Bone marrow (tissue), 2 donors: ENCODE measurements at places on chromosomes 6 and 20.

DNA sequence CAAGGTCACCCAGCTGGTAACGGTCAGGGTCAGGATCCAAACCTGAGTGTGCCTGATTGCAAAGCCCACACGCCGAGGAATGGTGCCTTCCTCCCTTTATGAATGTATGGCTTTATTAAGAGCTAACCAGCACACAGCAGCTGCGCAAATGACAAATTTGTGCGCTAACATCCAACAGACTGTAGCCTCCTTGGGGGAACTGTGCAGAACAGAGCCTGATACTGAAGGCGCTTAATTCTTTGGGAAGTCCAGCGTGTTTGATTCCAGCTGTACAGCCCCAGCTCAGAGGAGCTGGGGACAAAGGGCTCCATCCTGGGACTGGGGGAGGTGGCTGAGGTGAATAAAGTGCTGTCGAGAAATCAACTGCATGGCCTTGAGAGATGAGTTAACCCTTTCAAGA, 75.7 kb upstream of the JARID2 start:
- no peak for DNase-seq

- DNase-seq, result no peak
These were observed 1.3 kb upstream of the DDR1 start for GRCh38 chr6:30882759-30883684.

DNA sequence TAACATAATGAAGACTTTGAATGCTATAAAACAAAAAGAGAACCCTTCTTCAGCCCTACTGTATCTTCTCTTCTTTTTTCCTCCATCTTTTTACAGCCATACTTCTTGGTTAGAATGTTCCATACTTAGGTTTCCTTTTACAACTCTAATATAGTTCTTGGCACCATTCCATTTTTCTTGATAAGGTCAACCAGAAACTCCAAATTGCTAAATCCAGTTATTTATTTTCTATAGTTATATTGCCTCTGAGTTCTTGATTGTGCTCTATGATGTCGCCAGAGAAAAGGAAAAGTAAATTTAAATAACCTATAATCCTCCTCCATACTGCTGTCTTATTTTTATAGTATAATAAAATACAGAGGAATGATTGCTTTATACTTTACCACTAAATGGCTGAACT, 26.7 kb upstream of the COL10A1 start:
- DNase-seq, result no peak

DNA sequence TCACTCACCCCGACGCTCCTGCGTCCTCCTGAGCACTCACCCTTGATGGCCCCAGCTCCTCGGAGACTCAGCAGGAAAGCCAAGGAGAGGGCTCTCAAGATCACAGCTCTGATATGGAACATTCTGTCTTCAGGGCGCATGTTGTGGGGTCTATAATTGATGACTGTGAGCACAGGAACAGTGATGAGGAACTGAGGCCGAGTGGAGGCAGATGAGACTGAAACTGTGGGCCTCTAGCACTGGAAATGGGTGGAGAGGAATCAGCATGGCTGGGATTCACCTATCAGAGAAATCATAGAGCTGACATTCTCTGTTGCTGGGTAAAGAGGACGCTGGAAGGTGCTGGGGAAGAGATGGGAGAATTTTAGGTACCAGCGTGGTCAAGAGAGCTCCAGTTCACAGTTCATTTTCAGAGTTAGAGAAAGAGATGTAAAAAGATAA, at the start of gene HLA-DPA1:
TSS of gene HLA-DPA1 (minus strand) at position 219 of the 441 bp plus-strand sequence.
- no peak for DNase-seq

DNA sequence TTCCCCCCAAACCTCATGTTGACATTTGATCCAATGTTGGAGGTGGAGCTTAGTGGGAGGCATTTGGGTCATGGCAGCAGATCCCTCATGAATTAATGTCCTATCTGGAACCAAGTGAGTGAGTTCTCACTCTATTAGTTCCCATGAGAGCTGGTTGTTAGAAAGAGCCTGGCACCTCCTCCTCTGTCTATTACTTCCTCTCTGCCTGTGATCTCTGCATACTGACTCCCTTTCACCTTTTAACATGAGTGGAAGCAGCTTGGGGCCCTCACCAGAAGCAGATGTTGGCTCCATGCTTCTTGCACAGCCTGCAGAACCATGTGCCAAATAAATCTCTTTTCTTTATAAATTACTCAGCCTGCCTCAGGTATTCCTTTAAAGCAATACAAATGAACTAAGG, 127.3 kb upstream of the RALGAPA2 start:
- no peak for DNase-seq

DNA sequence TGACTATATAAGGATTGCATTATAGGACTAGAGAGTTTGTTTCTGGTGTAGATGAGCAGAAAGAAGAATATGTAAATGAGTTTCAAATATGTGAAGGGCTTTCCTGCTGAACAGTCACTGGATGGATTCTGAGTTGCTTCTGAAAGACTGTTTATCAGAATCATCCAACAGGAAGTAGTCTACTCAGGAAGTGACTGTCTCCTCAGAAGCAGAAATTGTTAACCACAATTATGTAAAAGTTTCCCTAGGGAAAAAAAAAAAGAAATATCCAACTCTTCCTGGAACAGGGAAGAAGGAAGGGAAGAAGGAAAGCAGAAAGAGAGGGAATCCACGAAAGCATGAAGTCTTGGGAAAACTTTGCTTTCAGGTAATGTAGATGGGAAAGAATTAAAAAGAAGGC, 138.9 kb downstream of the TENT5A start:
- peak; percentile 2 for DNase-seq

DNA sequence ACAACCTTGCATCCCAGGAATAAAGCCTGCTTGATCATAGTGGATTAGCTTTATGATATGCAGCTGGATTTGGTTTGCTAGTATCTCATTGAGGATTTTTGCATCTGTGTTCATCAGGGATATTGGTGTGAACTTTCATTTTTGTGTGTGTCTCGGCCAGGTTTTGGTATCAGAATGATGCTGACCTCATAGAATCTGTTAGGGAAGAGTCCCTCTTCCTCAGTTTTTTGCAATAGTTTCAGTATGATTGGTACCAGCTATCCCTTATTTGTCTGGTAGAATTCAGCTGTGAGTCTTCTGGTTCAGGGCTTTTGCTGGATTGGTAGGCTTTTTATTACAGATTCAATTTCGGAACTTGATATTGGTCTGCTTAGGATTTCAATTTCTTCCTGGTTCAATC, 132.5 kb downstream of the ZFAND3 start:
- DNase-seq, result no peak

GRCh38 chr6:71537717-71538116, 249.1 kb downstream of the OGFRL1 start:
- no peak for DNase-seq

DNA sequence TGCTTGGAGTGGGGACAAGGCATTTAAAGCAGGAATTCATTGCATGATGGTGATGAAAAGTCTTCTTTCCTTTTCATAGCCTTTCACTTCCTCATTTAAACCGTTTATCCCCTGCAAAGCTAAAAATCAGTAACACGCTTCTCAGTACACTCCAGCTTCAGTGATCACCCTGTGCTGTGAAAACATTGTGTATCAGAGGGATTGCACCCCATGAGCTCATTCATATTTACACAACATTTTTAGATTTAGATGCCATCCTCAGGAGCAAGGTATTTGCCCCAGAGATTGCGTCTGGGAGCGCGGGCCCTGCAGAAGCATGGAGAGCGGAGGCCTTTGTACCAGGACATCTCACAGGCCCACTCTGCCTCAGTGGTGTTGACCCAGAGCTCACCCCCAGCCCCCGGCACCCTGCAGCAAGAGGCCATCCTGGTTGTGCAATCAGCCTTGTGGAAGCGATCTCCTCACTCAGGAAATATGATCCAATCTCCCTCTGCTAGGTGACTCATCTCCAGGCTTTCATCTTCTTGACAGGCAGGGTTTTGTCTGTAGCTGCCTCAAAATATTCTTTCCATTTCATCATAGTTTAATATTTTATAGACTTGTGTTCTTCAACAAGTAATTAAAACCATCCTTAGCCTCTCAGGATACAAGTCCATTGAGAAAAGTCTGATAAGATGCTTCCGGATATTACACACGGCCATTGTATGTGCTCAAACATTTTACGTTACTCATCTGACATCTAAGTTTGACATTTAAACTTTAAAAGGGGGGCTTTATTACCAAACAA, 38.9 kb upstream of the THBS2 start:
- DNase-seq, result no peak

DNA sequence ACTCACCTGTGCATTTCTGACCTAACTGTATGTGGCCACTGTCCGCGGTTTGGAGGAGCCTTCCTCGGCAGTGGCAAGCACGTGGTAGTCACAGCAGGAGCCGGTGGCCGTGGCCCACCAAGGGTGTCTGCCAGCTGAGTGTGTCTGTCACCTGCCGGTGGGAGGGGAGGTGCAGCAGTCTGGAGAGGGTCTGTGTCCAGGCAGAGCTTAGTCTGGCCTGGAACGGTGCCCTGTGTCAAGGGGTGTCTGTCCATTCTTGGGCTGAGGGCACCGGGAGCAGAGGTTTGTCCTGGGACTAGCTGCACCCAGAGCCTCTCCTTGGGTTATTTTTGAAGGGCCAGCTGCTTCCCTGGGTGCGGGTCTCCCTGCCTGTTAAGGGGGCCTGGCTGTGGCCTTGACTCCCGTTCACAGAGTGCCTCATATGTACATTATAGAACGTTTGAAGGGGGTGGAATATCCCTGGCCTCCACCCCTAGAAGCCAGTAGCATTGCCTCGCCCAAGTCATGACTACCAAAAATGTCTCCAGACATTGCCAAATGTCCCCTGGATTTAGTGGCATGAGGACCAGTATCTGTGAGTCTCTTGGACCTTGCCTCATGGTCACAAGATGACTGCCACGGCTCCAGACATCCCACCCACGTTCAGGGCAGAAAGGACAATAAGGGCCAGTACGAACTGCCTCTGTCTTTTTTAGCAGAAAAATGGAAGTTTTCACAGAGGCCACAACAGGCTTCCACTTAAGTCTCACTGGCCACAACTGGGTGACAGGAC, 5.2 kb downstream of the RBM38 start:
- no peak for DNase-seq

DNA sequence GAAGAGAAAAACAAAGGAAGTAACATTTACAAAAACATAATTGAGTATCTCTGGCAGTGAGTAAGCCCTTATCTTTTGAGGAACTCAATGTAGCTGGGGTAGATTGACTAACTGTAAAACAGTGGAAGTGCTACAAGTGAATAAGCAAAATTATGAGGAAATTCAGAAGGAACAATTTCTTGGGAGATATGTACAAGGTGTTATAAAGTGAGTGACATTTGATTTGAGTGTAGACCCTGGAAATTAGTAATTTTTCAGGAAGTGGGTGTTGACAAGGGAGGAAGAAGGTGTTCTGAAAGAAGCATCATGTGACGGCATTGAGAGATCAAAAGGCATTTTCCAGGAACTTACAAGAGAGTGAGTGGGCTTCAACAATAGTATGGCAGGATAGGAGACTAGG, 22.2 kb downstream of the XRN2 start:
- DNase-seq, result no peak

DNA sequence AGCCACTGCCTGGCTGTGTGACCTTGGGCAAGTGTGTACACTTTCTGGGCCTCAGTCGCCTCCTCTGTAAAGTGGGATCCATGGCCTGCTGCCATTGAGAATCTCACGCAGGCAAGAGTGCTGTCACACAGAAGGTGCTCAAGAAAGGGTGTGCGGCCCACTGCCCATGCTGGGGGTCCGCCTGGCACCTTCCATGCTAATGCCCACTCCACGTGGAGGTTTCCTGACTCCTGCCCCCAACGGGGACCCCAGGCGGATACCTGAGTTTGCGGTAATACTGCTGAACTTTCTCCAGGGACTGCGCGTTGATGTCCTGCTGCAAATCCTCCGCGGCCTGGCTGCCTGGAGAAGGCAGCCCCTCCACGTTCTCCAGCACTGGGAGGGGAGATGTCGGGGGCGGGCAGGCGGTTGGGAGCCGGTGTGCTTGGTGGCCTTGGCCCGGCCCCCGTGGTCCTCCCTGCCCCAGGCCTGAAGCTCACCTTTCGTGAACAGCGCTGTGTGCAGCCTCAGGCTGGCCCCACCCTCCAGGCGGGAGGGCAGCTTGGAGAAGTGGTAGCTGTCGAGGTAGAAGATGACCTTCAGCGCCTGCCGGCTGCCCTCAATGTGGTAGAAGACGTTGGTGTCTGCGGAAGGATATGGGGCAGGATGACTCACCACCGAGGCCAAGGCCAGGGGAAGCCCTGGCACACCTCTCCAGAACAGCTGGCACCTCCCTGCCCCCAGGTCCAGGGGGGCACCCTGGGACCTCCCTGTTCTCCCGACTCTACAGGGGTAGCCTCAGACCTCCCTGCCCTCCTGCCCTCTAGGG, 195.6 kb downstream of the PREX1 start:
- no peak for DNase-seq

DNA sequence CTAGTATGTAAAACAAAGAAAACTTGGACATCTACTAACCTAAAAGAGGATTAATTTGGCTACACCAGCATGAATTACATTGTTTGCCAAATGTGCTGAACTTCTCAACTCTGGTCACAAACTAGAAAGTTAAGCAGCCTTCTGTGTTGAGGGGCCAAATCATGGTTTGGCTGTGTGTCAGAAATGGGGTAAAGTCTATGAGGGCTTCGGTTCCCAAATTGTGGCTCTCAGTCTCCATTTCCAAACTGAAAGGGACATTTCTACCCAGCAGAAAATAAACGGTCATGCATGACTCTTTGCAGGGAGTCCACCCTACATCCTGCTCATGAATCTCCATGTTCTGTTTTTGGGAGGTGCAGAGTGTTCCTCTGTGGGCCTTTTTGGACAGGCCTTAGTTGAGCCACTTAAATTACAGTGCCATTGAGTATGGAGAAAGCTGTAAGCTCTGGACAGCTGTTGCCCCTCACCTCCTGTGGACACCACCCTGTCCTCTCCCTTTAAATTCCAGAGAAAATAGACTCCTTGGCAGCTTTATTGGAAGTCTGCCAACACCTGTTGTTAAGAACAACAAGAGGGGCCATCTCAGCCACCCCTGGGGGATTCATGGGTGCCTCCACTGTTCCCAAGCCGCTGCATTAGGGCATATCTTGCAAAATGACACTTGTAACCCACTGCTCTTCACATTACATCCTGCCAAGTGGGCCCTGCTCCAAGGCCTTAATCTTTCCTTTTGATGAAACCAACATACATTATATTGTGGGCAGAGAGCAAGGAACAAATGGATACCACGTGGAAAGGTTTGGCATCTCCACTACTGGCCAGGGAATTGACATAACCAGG, 27.5 kb upstream of the SNRPC start:
- no peak for DNase-seq

DNA sequence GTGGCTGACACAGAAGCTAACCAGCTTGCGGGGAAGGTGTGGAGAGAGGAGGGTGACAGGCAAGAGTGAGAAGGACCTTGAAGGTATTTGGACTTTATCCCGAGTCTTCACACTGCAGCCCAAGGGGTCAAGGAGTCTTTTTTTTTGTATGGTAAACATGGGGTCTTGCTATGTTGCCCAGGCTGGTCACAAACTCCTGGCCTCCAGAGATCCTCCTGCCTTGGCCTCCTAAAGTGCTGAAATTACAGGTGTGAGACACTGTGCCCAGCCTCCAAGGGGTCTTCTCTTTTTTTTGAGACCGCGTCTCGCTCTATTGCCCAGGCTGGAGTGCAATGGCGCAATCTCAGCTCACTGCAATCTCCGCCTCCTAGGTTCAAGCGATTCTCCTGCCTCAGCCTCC, 9.2 kb downstream of the SOX12 start:
- no peak for DNase-seq

GRCh38 chr6:161110028-161110779, 118.6 kb downstream of the MAP3K4 start:
- no peak for DNase-seq
